Vagina (tissue), 2 donors: ENCODE measurements at places on chromosomes 5 and 9. TPM values are rescaled to one million over a fixed set of nuclear protein-coding genes. Genes with fewer than 3 reads are reported as not detected.

GRCh38 chr5:81553567-81554212 lies 159.8 kb upstream of the ACOT12 start:
- no peak overlapping the region for H3K27ac ChIP-seq
- H3K27me3 ChIP-seq: no peaks in the 10 kb centered on the region
- peaks cover 13% of the 10 kb centered on the region for H3K4me1 ChIP-seq
- DNase-seq: no peak

DNA sequence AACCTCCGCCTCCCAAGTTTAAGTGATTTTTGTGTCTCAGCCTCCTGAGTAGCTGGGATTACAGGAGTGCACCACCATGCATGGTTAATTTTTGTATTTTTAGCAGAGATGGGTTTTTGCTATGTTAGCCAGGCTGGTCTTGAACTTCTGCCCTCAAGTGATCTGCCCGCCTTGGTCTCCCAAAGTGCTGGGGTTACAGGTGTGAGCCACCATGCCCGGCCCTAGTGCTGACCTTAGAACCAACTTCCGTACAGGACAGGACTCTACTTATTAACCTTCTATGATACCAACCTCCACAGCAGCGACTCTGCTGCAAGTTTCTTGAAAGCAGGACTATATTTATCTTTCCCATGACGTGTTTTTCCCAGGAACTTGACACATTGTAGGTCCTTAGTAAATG lies 176.9 kb downstream of the RGS3 start:
- H3K27ac ChIP-seq: no peak overlapping the region
- DNase-seq: no peak
- H3K4me3 ChIP-seq: no peak overlapping the region
- H3K4me1 ChIP-seq: no peaks in the 10 kb centered on the region

- H3K27me3 ChIP-seq: no peaks in the 10 kb centered on the region
- peaks cover 80% of the 10 kb centered on the region for H3K4me1 ChIP-seq
- no peaks in the 10 kb centered on the region for H3K36me3 ChIP-seq
- H3K4me3 ChIP-seq: peak overlapping the region; percentile 96
Observed at GRCh38 chr9:134328841-134329575, 2.8 kb downstream of the RXRA start.

SOWAHA gene
- total RNA-seq: not detected

GRCh38 chr9:78605041-78606000 lies 308.4 kb downstream of the PSAT1 start:
- no peak overlapping the region for H3K4me3 ChIP-seq
- no peaks in the 10 kb centered on the region for H3K36me3 ChIP-seq
- H3K27me3 ChIP-seq: no peaks in the 10 kb centered on the region
- DNase-seq: no peak
- peaks cover 8% of the 10 kb centered on the region for H3K4me1 ChIP-seq

BTNL3 gene
- not detected for total RNA-seq

RLN2 gene
- not detected for total RNA-seq

MAML1 gene
- total RNA-seq: 25.3 TPM

GRCh38 chr5:6623941-6624340 lies 8.9 kb downstream of the NSUN2 start:
- H3K27me3 ChIP-seq: no peaks in the 10 kb centered on the region
- H3K36me3 ChIP-seq: peaks cover 62% of the 10 kb centered on the region
- no peak overlapping the region for H3K27ac ChIP-seq
- DNase-seq: no peak
- peaks cover 6% of the 10 kb centered on the region for H3K4me1 ChIP-seq

BTNL8 gene
- total RNA-seq: not detected

- no peaks in the 10 kb centered on the region for H3K27me3 ChIP-seq
- H3K4me1 ChIP-seq: no peaks in the 10 kb centered on the region
Observed at GRCh38 chr5:166649676-166650075, 1641.8 kb upstream of the WWC1 start.

DNA sequence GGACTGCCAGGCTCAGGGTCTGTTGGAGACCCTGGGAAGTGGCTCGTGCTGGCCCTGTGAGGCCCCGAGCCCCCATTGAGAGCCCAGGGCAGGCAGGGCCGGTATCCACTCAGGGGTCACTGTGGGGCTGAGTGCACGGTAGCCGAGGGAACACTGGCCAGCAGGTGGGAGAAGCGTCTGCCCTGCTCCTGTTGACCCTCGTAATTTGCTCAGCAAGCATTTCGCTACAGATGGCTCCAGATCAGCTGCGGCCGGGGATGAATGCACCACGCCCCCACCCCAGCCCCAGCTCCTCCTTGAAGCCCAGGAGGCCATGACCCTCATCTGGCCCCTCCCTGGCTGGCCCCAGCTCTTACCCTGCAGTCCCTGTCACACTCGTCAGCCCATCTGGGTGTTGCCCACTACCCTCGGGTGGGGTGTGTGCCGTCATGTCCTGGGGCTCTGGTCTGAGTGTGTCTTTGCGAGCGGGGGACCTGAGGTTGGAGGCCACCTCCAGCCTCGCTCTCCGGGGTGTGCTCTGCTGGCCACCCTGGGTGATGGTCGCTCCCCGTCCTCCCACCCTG lies 6.1 kb upstream of the NRARP start:
- no peak overlapping the region for H3K27ac ChIP-seq
- no peak for DNase-seq
- H3K4me3 ChIP-seq: no peak overlapping the region
- no peaks in the 10 kb centered on the region for H3K27me3 ChIP-seq
- no peaks in the 10 kb centered on the region for H3K36me3 ChIP-seq

DNA sequence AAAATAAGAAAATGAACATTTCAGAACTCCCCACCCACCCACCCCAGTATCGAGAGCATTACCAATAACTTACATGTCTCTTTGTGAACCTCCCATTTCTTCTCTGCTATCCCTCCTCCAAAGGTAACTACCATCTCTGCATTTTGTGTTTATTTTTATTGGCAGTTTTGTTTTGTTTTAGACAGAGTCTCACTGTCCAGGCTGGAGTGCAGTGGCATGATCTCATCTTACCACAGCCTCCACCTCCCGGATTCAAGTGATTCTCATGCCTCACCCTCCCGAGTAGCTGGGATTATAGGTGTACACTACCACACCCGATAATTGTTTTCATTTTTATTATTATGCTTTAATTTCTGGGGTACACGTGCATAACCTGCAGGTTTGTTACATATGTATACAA lies 21.7 kb upstream of the GLIS3 start:
- no peaks in the 10 kb centered on the region for H3K36me3 ChIP-seq
- no peaks in the 10 kb centered on the region for H3K4me1 ChIP-seq
- DNase-seq: no peak
- H3K27me3 ChIP-seq: no peaks in the 10 kb centered on the region

DNA sequence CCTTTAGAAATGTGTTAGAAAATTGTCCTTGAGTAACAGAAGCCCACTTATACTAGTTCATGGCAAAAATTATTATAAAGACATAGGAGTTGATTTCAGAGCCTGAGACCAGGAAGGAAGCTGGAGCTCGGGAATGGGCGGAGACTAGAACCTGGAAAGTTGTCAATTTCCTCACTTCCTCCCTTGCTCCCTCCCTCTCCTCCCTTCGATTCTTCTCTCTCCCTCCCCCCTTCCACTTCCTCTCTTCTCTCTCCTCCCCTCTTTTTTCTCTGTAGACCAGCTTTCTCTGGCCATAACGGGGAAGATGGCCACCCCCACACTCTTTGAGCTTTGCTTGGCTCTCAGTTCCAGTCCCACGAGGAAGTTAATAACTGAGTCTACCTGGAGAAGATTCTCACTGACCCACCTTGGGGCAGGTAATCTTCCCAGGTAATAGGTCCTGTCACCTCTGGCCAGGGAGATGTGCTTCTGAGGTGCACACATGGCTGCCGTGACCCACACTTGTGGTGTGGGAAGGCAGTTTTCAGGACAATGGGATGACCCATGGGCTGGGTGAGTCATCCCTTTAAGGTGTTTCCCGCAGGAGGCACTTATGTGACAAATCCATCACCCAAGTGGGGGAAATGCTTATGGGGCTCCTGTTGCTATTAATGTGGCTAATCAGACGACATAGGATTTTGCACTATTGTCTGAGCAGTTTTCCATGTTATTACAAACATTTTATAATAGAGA lies 78.7 kb downstream of the HSPA4 start:
- H3K27me3 ChIP-seq: no peaks in the 10 kb centered on the region
- DNase-seq: no peak
- peaks cover 13% of the 10 kb centered on the region for H3K4me1 ChIP-seq
- no peaks in the 10 kb centered on the region for H3K36me3 ChIP-seq

- H3K36me3 ChIP-seq: no peaks in the 10 kb centered on the region
- no peak overlapping the region for H3K4me3 ChIP-seq
- no peaks in the 10 kb centered on the region for H3K27me3 ChIP-seq
- no peak overlapping the region for H3K27ac ChIP-seq
- H3K4me1 ChIP-seq: no peaks in the 10 kb centered on the region
Observed at GRCh38 chr9:1972672-1973071, 42.5 kb upstream of the SMARCA2 start.

DNA sequence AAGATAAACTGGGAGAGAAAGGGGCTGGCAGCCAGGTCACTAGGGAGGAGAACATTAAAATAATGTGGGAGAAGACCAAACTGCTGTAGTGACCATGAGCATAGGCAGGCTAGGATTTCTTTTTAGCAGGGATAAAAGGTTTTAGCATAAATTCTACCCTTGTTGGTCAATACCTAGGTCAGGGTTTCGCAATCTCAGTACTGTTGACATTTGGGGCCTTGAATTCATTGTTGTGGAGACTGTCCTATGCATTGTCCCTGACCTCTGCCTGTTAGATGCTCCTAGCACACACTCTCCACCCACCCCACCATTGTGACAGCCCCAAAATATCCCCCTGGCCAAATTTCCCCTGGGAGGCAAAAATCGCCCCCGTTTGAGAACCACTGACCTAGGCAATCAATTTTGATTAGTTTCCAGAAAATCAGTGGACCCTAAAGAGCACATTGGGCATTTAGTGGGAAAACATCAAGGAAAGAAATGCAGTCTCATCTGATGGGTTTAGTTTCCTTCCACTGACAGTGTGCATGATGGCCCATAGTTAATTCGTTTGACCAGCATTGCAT lies 181.4 kb downstream of the NTRK2 start:
- H3K4me1 ChIP-seq: peaks cover 6% of the 10 kb centered on the region
- H3K27me3 ChIP-seq: no peaks in the 10 kb centered on the region
- no peaks in the 10 kb centered on the region for H3K36me3 ChIP-seq
- no peak for DNase-seq
- H3K27ac ChIP-seq: no peak overlapping the region

DNA sequence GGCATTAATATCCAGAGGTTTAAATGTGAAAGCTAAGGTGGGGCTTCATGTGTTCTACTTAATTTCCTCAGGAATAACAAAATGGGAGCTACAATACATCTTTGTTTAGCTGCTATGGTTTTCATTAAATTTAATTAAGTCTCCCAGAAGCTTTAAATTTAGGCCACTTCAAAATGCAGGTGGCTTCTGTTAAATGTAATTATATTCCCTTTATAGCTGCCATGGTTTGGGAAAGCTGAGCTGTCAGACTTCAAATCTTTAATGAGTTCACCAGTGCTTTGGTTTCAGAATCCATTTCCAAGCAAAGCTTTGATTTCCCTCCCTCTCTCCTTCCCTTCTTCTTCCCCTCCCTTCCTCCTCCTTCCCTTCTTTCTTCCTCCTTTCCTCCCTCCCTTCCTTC lies 58.4 kb upstream of the FAM170A start:
- H3K4me1 ChIP-seq: no peaks in the 10 kb centered on the region
- H3K27me3 ChIP-seq: no peaks in the 10 kb centered on the region
- H3K27ac ChIP-seq: no peak overlapping the region

GRCh38 chr9:136342181-136343120 lies 15.1 kb downstream of the GPSM1 start:
- H3K4me3 ChIP-seq: peak overlapping the region; percentile 30
- peak overlapping the region; percentile 22 for H3K27ac ChIP-seq
- H3K36me3 ChIP-seq: no peaks in the 10 kb centered on the region
- no peaks in the 10 kb centered on the region for H3K27me3 ChIP-seq
- peaks cover 45% of the 10 kb centered on the region for H3K4me1 ChIP-seq
- DNase-seq: no peak

GRCh38 chr5:133364936-133365707 lies 247.2 kb downstream of the FSTL4 start:
- H3K4me3 ChIP-seq: no peak overlapping the region
- H3K4me1 ChIP-seq: peaks cover 21% of the 10 kb centered on the region
- H3K27me3 ChIP-seq: no peaks in the 10 kb centered on the region
- no peak for DNase-seq

- no peak overlapping the region for H3K4me3 ChIP-seq
- no peaks in the 10 kb centered on the region for H3K4me1 ChIP-seq
- DNase-seq: no peak
- H3K27ac ChIP-seq: no peak overlapping the region
Observed at GRCh38 chr5:120306303-120306702, 157.8 kb upstream of the PRR16 start.

TMEFF1 gene
- total RNA-seq: not detected

GRCh38 chr5:108124596-108124995 lies 257.3 kb downstream of the FBXL17 start:
- H3K4me3 ChIP-seq: no peak overlapping the region
- no peaks in the 10 kb centered on the region for H3K27me3 ChIP-seq
- no peak for DNase-seq
- no peaks in the 10 kb centered on the region for H3K4me1 ChIP-seq
- no peaks in the 10 kb centered on the region for H3K36me3 ChIP-seq
- H3K27ac ChIP-seq: no peak overlapping the region

GRCh38 chr5:7209658-7210057 lies 186.3 kb upstream of the ADCY2 start:
- H3K27me3 ChIP-seq: no peaks in the 10 kb centered on the region
- no peaks in the 10 kb centered on the region for H3K4me1 ChIP-seq
- no peaks in the 10 kb centered on the region for H3K36me3 ChIP-seq

- no peak overlapping the region for H3K27ac ChIP-seq
- no peaks in the 10 kb centered on the region for H3K4me1 ChIP-seq
- H3K27me3 ChIP-seq: no peaks in the 10 kb centered on the region
- no peak for DNase-seq
- H3K36me3 ChIP-seq: no peaks in the 10 kb centered on the region
Observed at GRCh38 chr9:134839455-134840125, 41.0 kb upstream of the FCN2 start.

GRCh38 chr9:103533318-103533717 lies 538.2 kb downstream of the CYLC2 start:
- no peaks in the 10 kb centered on the region for H3K27me3 ChIP-seq
- no peak overlapping the region for H3K4me3 ChIP-seq
- no peak for DNase-seq
- no peaks in the 10 kb centered on the region for H3K4me1 ChIP-seq
- H3K36me3 ChIP-seq: no peaks in the 10 kb centered on the region
- no peak overlapping the region for H3K27ac ChIP-seq

DNA sequence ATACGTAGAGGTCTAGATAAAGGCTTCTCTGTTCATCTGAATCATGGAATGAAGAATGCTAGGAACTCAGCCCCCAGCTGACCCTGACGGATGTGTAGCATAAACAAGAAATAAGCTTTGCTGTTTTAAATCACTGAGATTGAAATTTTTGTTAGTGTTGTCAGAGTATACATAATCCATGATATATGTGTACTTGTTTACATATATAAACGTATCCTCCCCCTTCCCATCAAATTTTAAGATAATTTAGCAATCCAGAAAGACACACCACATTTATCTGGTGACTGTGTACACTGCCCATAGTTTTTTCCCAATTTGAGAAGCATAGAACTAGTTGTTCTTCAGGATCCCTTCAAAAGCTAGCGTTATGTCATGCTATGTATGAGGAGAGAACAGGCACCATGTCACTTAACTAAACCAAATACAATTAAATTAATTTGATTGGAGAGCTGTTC lies 80.8 kb upstream of the OSMR start:
- no peaks in the 10 kb centered on the region for H3K27me3 ChIP-seq
- no peaks in the 10 kb centered on the region for H3K4me1 ChIP-seq
- no peaks in the 10 kb centered on the region for H3K36me3 ChIP-seq
- H3K4me3 ChIP-seq: no peak overlapping the region

GRCh38 chr5:152262667-152263066 lies 142.4 kb downstream of the NMUR2 start:
- H3K4me3 ChIP-seq: no peak overlapping the region
- no peaks in the 10 kb centered on the region for H3K4me1 ChIP-seq
- no peak overlapping the region for H3K27ac ChIP-seq
- no peaks in the 10 kb centered on the region for H3K36me3 ChIP-seq
- no peak for DNase-seq
